ENCODE measurements at places on chromosomes 11 and 22.

- DNase-seq, result peak; percentile 44
Measured at GRCh38 chr11:44574610-44575287, 9.3 kb downstream of the CD82 start.

DNA sequence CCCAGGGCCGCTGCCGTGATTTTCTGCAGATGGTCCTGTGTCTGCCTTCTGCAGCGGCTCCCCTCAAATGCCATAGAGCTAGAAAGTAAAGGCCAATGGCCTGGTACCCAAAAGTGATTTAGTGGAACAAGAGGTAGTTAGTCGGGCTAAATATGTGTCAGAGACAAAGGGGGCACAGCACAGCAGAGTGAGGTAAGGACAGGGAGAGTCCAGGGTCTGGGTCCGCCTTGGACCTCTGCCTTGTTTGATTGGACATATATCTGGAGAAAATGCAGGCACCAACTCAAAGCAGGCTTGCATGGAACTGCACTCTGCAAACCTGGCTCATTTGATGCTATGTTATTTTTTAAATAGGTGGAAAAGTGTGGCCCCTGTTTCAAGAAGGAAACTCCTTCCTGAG, 249.6 kb upstream of the B3GAT1 start:
- DNase-seq, result no peak

DNA sequence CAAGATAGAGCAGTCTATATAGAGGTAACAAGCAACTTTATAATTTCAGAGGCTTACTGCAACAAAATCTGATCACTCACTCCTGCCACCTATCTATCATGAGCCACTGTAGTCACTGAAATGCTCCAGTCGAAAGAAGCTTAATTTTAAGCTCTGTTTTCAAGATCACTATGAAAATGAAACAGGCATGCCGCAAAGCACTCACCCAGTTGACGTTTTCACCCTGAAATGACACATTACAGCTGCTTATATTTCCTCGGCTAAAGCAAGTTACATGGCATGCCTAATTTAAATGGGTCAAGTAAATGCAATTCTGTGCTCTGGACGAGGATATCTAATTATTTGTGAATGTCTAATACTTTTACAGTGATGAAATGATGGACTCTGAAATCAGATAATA, 616.3 kb downstream of the FAM181B start:
- no peak for DNase-seq

- no peak for DNase-seq
Measured at GRCh38 chr11:58004664-58005063, 19.0 kb upstream of the OR9Q1 start.

DNA sequence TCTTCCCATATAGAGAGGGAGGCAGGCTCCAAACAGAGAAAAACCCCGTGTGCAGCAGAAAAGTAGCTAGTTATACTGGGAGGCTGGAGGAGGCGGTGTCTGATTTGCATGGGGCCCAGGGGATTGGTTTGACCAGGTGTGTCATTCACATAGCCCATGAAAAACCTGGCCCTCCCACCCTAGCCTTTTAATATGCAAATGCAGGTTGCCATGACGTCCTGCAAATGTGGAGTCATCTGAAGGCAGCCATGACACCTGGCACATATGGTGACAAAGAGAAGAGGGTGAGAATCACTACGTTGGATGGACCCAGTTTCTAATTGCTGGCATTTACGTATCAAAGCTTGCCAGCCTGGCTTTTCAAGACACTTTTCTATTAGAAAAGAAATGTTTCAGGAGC, 57.8 kb downstream of the FAM181B start:
- DNase-seq, result no peak

- no peak for DNase-seq
Measured at GRCh38 chr11:12386309-12386708, 8.9 kb downstream of the PARVA start.

DNA sequence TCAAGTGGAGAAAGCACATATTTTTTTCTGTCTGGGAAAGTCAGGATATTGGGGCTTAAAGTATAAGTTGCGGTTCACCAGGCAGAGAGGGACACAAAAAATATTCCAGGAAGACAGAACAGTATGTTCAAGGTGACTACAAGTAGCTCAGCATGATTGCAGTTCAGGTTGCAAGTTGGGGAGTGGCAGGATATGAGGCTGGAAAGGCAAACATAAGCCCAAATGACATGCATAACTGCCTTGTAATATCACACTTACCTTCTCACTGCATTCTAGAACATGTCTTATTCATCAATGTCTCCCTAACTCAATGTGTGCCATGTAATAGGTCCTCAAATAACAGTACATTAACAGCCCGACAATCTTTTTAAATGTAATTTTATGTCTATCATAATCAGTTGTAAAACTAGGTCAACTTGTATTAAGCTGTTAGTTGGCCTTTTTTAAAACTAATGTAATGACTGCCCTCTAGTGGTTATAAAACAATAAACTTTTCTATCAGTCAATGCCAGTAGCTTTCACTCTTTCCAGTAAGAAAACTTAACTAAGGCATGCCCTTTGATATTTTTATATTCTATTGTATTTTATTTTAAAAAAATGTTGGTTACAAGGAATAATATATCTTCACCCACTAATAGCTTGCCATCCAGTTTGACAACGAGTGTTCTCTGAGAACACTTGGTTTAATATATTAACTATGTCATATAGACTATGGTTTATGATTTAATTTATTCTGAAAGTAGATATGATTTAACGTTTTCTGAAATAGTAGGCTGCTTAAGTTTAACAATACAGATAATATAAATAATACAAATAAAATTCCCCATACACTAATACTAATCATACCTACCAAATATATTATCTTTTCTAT, 39.4 kb upstream of the CFAP300 start:
- DNase-seq, result no peak
